CD8-positive, alpha-beta T cell (primary cell): ENCODE measurements at places on chromosomes 16 and 17. TPM values are rescaled to one million over a fixed set of nuclear protein-coding genes. Genes with fewer than 3 reads are reported as not detected.

- DNase-seq: no peak
Measured at GRCh38 chr16:56115817-56116576, 75.3 kb upstream of the GNAO1 start.

ST6GALNAC1 gene
- total RNA-seq: not detected

DNA sequence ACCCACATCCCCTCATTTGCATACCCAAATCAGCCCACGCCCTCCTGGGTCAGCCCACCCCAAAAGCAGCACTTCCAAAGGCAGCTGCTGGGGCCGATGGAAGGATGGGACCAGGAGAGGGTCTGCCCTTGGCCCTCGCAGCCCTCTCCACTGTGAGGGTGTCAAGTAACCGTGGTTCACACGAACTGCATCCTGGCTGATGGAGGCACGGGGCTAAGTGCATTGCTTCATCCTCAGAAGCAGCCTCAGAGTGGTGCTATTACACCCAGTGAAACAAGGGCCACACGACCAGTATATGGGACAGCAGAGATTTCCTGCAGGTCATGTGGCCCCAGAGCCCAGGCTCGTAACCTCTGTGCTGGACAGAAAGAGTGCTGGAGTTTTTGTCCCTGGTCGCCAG is 13.2 kb upstream of the ATP2A3 start:
- no peak for DNase-seq

SLC16A6 gene
- total RNA-seq: 10.7 TPM

MAP2K6 gene
- 7.1 TPM for total RNA-seq

DNA sequence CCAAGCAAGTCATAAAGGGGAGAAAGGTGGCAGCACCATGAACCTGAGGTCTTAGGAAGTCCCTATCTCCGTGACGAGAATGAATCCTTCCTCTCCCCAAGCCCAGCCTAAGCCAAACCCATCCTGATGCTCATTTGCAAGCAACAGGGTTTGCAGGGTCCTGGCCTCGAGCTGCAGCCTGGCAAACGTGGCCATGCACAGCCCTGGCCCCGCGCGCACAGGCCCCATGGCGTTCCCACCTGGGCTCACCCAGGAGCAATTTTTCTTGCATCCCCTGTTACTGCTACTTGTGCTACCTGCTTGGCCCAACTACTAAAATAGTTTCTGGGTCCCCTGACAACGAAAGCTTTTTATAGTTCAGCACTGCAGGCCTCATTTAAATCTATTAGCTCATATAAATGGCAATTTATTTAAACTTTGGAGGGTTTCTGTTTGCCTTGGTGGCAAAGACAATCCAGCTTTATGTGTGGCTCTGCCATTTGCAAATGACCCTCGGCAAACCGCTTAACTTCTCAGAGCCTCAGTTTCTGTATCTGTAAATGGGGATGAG is 141.5 kb downstream of the C16orf78 start:
- no peak for DNase-seq
